ENCODE measurements at places on chromosomes 13 and 19.
A peak's percentile ranks its signal among the peaks of the same experiment; 100 is the strongest.

GRCh38 chr19:34847393-34847792 lies 74.4 kb upstream of the ZNF599 start:
- no peak for DNase-seq

- no peak for DNase-seq
These were observed 308.6 kb downstream of the HS6ST3 start for GRCh38 chr13:96398486-96398885.

DNA sequence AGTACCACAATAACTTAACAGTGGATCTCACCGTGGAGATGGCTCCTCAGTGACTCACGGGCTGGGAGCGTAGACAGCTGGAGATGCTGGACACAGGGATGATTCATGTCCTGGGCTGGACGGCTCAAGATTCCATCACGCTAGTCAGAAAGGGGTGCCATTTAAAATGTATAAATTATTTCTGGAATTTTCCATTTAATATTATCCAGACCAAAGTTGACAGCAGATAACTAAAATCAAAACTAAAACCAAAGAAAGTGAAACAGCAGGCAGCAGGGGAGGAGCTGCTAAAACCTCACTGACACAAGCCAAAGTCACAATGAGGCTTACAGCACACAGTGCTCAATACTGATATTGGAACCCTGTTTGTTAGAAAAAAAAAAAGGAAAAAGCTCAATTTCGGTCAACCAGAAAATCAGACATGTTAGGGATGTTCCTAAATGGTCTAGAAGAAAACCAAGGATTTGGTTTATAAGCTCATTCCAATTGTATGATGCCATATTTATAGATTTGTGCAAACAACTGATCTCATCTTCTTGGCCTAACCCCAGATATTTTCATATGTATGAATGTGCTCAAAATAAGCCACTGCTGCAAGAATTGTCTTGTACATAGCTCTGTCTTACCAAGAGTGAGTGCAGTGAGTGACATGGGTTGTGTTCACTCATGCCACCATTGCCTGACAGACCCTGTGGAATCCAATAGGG lies 111.8 kb downstream of the SACS start:
- DNase-seq = peak; percentile 76

DNA sequence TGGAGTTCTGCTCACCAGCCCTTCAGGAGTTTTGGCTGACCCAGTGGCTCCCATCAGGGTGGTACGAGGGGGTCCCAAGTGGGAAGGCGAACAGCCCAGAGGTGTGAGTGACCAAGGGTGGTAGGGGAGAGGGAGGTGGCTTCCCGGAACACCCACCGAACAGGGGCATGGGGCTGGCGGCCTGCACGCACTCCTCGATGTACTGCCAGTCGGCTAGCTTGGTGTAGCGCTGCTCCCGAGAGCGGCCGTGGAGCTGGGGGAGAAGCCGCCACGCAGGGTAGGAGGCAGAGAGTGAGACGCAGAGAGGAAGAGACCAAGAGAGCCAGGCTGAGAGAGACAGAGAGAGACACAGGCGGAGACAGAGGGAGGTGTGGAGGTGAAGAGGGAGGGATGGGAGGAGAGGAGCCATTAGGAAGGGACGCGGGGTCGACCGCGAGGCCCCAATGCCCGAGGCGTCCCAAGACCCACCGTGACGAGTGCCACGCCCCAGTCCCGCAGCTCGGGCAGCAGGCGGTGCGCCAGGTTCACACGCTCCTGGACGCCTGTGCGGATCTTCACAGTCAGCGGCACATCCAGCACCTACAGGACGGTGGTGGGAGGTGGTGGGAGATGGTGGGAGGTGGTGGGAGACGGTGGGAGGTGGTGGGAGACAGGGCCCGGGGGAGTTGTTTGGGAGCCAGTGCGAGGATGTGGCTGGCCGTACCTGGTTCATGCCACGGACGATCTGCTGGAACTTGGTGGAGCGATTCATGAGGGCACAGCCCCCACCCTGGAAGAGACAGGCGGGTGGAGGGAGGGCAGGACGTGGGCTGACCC lies 2.3 kb upstream of the PRR22 start:
- no peak for DNase-seq

- DNase-seq = no peak
These were observed 117.5 kb downstream of the ATP8A2 start for GRCh38 chr13:25489238-25489637.

- no peak for DNase-seq
These were observed 4.9 kb downstream of the HRC start for GRCh38 chr19:49150106-49150943.

DNA sequence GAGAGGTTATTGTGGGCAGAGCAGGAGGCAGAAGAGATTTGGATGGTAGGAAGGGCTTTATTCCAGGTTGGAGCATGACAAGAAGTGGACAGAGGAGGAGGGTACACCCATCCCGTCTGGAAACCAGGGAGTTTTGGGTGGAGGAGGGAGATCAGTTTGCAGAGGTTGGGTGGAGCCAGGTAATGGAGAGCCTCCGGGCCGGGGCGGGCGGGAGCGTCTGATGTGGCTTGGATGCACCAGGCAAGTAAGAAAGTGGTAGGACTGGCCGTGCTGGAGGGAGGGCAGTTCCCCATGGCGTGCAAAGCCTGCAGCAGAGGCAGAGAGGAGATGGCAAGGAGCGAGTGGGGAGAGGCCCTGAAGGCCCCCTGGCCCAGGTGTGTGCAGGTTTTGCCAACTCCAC lies 10.9 kb downstream of the IGFLR1 start:
- DNase-seq = no peak

GRCh38 chr13:97249093-97249795 lies 27.1 kb downstream of the MBNL2 start:
- no peak for DNase-seq

DNA sequence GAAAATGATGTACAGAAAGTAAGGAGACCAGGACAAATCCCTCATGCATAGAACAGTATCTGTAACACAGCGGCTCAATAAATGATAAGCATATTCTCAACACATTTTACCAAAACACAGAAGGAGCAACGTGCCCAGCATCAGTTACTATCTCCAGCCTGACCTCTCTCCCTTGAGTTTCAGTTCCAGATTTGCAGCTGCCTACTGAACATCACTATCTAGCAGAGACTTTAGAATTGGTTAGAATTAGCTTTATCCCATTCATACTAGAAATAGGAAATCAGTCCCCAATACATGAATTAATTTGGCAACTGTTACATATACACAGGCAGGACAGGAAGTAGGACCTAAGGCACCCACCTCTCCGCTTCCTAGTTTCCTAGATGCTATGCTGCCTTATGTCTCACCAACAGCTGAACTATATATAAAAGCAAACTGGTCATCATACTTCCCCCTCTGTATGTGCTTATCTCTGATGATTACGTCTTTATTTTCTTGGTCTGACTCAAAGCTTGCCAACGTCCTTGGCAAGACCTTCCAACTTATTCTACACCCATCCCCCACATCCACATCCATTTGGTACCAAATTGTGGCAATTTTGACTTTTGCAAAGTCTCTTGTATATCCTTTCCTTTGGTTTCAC lies 61.1 kb downstream of the SACS start:
- no peak for DNase-seq

Data from AG04449 (cell line).